Cardiac fibroblast (primary cell): ENCODE measurements at places on chromosomes 11 and 22.
A peak's percentile ranks its signal among the peaks of the same experiment; 100 is the strongest.

GRCh38 chr11:56625946-56626345, 11.3 kb upstream of the OR5M1 start:
- no peak for DNase-seq

DNA sequence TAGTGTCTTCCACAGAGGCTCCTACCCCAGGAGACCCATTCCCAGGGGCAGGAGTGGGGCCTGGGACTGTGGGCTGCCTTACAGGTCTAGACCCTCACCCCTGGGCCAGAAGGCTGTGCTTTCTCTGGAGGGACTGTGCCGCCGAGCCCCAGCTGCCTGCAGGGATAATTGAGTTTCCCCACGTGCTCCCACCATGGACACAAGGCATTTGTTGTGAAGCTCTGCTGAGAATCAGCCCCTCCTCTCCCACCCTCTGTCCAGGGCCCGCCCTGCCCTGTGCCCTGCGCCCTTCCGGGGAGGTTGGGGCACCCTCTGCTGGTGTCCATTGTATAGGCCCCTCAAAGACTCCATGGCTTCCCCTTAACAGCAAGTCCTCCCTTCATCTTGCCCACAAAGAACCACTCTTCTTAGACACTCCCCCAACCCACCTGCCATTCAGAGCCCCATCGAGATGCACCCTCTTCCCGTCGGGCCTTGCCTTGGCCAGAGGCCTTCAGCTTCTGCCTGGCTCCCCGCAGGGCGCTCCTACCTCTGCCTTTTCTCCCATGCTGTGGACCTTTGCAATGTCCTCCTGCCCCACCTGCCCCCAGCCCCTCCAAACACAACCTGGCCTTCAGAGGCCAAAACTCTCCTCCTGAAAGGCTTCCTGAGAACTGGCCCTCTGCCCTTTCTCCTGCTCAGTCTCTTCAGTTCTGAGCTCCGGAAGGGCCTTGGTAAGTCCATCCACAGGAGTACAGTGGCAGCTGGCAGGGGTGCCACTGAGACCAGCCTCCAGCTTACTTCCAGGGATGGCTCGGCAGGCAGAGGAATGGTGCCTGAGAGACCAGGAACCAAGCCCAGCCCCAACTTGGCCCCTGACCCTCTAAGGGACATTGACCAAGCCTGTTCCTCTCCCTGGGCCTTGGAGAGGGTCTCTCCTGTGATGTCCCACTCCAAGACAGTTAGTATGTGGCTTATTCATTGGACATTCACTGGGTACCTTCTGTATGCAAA, 22.4 kb downstream of the DUSP8 start:
- DNase-seq: no peak

- DNase-seq: peak; percentile 40
Measured at GRCh38 chr11:83571302-83571701, 285.1 kb upstream of the CCDC90B start.

- DNase-seq: peak; percentile 15
Measured at GRCh38 chr11:3341298-3341697, 37.6 kb downstream of the ZNF195 start.

DNA sequence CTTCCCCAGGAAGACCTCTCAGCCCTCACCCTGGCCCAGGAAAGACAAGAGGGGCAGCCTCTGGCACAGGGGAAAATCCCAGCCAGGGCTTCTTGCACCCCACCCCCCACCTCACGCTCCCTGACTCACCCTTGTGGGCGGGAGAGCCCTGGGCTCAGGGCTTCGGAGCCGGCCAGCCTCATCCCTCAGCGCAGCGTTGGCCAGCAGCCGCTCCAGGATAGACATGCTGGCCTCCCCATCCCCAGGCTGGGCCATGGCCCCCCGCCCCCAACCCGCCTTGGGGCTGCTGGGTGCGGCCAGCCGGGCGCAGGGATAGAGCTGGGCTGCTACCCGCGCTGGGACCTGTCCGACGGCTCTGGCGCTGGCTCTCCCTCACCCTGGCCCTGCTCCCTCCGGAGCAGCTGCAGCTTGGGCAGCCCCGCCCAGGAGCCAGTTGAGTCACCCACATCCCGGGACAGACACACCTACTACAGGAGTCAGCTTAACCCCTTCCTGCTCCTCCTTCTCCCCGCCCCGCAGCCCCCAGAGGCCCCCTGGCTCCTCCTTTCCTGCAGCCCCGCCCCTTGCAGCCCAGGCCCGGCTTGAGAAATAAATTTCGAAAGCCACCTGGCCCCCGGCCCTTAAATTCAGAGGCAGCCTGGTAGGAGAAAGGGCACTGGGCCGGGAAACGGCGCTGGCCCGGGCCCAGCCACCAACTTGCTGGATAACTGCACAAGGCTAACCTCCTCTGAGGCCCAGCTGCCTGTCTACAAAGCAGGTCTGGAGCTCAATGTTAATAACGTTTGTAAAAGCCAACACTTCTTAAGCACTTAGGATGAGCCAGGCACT, 13.4 kb downstream of the TNKS1BP1 start:
- peak; percentile 98 for DNase-seq

GRCh38 chr22:40997520-40997919, 46.3 kb downstream of the RBX1 start:
- DNase-seq: no peak

GRCh38 chr11:128666397-128666796, 27.5 kb upstream of the FLI1 start:
- DNase-seq: no peak

- DNase-seq: peak; percentile 77
Measured at GRCh38 chr11:74570266-74571061, 21.9 kb upstream of the POLD3 start.

DNA sequence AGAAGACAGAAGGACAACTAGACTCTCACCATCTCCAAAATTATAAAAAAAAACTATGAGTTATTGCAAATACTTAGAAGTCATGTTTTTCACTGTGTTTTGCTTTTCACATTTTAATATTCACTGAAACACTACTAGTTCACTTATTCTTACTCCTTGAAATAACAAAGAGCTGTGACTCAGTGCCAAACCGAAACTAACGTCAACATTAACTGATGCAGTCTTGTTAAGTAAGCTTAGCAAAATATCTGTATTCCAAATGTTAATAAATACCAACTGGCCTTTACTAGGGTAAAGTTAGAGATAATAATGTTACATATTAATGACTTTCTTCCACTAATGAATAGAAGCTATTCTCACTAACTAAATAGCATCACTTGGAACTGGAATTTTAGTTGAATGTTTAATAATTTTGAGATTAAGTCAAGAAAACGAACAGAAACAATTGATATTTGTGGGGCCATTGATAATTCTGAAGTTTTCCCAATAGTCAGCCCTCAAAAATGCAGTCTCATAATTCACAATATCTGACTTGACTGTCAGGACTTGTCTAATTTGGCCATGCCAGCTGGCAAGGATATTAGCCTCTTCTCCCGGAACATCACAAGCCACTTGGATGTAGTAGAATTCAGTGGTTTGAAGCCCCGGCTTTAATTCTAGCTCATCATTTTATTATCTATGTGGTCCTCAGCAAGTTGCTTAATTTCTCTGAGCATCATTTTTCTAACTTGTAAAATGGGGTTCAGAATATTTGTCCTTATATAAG, 230.1 kb upstream of the DDI1 start:
- peak; percentile 86 for DNase-seq

DNA sequence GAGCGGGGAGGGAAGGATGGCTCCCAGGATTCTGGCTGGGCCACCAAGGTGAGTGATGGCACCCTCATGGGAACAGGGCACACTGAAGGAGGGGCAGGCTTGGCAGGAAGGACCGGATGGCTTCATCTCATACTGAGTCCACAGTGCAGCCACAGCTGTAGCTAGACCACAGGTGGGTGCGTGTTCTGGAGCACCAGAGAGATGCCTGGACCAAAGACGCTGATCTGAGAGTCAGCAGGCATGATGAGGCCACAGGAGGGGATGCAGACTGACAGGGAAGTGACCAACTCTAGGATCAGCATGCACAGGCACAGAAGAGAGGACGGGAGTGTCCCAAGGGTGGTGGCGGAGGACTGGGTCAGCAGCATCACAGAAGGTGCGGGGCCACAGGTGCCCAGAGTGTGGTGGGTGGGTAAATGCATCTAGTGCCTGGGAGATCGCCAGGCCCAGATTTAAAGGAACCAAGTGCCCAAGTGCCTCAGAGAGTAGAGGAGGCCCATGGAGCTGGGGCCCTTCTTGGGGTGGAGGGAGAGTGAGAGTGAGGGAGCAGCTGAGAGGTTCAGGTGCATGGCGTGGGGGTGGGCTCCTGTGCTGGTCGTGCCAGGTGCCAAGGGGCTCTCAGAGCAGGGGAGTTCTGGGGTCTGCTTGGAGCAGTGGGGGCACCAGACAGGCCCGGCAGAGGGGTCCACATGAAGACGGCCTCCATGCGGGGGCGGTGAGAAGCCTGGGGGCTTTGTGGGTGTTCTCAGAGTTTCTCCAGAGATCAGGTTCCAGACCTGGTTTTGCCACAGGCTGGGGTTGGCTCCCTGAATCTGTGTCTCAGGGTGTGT, 113.7 kb downstream of the CEP164 start:
- no peak for DNase-seq

DNA sequence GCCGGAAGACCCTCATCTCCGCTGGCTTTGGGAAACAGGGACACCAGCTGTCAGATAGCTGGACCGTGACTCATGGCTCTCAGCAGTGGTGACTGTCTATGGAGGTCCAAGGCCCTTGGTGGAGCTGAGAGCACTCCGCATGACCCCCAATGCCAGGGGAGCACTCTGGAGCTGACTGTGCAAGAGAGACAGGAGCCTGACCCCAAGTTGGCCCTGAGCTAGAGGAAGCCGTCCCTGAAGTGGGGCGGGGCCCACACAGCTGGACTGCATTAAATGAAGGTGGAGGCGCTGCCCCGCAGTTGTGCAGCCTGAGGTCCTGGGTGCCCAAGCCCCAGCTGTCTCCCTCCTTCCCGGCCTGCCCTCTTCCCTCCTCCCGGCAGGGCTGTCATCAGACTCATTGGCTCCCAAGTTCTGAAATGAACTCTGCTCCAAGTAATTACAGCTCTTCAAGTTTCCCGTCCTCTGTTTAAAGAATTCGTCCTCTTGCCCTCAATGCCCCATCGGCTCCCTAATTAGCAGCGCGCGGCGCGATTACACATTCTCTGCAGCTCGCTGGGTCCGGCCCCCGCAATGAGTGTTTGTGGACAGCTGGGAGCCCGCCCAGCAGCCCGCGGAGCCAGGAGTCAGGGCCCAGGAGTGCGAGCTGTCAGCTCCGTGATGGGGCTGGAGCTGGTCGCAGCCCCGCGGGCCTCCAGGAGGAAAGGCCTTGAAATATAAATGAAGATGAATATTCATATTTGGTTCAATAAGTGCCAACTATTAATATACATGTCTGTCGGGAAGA, 93.2 kb upstream of the LMO1 start:
- DNase-seq: peak; percentile 11

DNA sequence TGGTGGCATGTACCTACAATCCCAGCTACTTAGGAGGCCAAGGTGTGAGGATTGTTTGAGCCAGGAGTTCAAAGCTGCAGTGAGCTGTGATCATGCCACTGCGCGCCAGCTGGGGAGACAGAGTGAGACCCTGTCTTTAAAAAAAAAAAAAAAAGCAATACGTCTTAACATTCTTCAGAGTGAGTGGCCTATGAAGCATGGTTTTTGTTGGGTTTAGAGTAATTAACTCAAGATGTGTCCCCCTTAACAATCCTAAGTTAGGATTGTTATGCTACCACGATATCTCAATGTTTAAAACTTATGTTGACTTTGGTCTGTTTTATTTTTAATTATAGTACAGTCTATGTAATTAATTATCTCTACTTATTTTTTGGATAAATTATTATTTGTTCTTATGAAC, 156.1 kb downstream of the HIPK3 start:
- no peak for DNase-seq

DNA sequence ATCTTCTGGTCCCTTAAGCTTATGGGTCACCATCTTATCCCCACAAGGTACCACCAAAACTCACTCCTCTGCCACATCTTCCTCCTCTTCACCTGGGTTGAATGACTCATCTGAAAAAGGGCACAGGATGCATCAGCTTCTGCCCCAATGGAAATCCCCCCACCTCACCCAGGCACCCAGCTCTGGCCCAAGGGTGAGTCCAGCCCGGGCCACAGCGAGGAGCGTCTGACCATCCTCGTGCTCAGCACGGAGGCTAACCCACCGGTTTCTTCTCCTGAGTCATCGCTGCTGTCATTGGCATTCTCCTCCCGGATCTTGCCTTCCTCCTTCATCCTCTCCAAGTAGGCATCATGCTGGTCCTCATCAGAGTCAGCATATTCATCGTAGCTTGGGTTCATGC, 5.3 kb upstream of the TNKS1BP1 start:
- DNase-seq: no peak

GRCh38 chr22:43381693-43382092, 30.1 kb upstream of the MPPED1 start:
- no peak for DNase-seq

DNA sequence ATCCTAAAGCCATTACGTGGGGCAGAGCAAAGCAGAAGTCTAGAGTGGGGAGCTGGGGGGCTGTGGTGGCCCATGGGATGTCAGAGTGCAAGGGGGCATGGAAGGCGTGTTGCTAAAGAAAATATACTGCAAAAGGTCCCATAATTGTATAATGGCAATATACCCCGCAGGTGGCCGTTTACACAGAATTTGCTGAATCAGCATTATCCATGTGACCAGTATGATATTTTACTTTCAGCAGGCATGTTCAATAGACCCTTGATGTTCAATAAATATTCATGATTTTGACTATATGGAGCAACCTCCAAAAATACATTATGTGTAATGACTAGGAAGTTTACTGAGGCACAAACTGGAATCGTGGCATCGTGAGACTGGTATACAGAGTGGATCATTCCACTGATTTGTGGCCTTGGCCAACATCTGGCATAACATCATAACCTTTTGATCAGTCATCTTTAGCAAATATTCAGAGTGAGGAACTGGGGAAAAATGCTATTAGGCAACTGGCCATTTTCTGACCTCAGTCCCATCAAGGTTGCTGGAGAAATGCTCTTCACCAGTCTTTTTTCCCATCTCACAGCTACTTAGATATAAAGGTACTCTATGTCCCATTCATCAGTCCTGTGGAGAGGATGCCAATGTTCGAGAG, 29.3 kb upstream of the PPP2R1B start:
- DNase-seq: peak; percentile 64

DNA sequence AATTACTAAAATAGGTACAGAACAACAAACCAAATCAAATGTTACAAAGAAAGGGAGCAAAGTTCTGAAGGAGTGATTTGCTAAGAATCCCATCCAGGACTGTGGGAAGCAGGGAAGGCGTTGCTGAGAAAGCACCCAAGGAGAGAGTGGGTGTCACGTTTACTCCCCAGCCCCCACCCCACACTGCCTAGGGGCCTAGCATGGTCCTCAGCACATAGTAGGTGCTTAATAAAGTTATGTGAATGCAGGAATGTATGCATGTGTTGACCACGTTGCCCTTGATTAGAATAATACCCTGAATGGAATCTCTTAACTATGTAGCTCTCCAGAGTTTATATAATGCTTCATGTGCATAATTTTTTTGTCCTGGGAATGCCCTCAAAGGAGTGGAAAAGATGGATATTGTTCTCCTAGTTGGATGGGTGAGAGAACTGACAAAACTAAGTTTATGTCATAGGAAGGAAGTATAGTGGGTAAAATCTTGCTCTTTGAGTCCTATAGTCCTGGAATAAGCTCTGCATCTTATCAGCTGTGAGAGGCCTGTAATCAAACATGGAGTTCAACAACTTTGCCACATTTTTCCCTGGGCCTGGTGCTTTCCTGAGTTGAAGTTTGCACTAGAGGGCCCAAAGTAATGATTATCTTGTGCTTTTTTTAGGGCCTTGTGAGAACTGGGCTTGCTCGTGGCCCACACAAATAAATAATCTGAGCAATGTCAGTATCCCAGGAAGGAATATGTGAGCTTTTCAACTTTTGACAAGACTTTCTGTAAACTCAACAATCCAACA, 53.8 kb upstream of the LMO2 start:
- no peak for DNase-seq
